Kidney capillary endothelial cell (primary cell): ENCODE measurements at places on chromosomes 6 and 20.

GRCh38 chr6:80143419-80143937, 37.0 kb downstream of the BCKDHB start:
- DNase-seq, result peak; percentile 55

GRCh38 chr6:118444796-118445195, 103.3 kb upstream of the PLN start:
- DNase-seq, result no peak

- DNase-seq, result peak; percentile 18
Measured at GRCh38 chr6:38673397-38674165, 29.4 kb downstream of the GLO1 start.

DNA sequence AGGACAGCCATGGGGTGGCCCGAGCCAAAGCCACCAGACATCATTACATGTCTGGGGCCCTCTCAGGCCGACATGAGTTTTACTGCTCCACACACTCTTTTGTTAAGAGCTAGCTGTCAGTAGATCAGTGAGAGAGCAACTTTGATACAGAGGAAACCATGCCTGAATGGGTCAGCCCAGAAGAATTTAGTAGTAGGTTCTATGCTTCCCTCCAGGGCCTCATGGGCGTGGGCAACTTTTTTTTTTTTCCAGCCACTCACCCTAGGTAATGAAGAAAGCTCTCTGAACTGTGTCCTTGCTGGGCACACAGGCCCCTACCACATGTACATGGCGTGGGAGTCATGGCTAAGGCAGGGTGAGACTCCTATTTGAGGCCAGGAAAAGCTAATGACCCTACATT, 38.8 kb downstream of the HLA-F start:
- DNase-seq, result no peak

GRCh38 chr6:21341910-21342309, 251.6 kb upstream of the SOX4 start:
- no peak for DNase-seq

DNA sequence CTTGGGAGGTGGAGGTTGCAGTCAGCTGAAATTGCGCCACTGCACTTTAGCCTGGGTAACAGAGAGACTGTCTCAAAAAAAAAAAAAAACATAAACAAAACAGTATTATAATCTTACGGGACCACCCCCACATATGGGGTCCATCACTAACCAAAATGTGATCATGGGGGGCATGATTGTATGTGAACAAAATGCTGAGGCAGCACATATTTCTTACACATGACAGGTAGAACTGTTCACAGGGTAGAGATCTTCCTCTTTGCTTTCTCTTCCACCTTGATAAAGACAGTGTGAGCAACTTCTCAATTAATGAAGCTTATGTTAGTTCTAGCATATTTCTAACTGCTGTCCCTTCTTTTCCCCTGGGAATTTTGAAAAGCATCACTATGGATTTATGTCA, 24.7 kb downstream of the NFATC2 start:
- DNase-seq, result no peak

GRCh38 chr6:1110164-1110563, 201.7 kb upstream of the FOXQ1 start:
- no peak for DNase-seq

DNA sequence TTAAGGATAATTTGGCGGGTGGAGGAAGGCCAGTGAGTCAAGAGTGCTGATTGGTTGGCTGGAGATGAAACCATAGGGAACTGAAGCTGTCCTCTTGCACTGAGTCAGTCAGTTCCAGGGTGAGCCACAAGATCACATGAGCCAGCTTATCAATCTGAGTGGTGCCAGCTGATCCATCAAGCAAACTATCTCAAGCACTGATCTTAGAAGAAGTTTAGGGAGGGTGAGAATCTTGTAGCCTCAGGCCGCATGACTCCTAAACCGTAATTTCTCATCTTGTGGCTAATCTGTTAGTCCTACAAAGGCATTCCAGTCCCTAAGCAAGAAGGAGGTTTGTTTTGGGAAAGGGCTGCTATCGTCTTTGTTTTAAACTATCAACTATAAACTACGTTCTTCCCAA, 954.3 kb downstream of the KIF16B start:
- no peak for DNase-seq

DNA sequence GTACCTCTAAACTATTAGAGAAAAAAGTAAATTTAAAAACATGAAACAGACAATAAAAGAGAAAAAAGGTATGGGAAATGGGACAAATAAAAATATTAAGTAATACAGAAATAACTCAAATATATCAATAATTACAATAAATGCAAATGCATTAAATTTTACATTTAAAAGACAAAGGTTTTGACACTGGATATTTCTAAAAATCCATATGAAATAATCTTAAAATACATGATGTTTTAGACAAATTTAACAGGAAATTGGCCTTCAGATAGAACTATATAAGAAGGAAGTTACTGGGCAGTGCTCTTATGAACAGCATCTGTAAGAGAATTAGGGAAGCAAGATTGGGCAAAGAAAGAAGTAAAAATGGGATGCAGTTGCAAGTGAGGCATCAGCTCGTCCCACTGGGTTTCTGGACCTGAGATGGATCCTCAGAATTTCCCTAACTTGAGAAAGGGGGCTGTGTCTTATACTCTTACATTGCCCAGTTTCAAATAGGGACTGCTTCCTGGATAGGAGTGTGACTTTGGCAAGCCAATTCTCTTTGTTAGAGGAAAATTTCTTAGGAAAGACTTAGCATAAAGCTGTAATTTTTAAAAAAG, 376.7 kb downstream of the SMOC2 start:
- DNase-seq, result no peak

DNA sequence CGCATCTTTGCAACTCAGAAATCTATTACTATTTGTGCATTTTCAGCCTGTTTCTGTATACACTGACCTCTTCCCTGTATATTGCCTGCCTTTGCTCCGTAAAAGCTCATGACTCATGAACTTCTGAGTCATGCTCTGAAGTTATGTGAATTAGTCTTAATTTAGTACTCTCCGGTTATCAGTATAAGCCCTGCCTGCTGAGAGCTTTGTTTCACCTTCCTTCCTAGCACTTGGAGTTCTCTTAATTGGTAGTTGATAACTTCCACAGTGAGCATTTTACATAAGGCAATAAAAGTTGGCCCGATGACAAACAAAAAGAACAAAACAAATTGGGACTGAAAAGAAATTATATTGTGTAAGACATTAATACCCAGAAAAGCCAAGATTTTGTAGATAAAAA, 231.4 kb downstream of the GJA1 start:
- peak; percentile 89 for DNase-seq
